ENCODE measurements at places on chromosomes 3 and 15.

- DNase-seq = no peak
Observed at GRCh38 chr3:84692261-84692660, 266.5 kb upstream of the CADM2 start.

- DNase-seq = no peak
Observed at GRCh38 chr3:141972399-141972798, 96.0 kb downstream of the ATP1B3 start.

DNA sequence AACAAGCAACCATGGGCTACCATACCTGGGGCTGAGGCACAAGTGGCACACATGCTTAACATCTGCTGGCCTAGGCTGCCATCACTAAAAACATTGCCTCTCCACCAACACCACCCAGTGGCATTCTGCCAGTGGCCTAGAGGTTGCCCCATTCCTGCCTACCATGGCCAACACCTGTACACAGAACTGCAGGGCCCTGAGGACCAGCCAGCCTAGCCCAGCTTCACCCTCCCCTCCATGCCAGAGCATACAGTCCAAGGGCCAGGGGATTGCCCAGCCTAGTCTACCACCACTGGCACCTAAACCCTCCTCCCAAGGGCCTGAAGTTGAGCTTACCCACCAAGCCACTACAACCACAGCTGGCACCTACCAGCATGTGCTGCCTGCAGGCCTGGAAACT, 35.3 kb downstream of the NEK10 start:
- no peak for DNase-seq

- no peak for DNase-seq
Observed at GRCh38 chr3:66394753-66395249, 106.0 kb downstream of the LRIG1 start.

DNA sequence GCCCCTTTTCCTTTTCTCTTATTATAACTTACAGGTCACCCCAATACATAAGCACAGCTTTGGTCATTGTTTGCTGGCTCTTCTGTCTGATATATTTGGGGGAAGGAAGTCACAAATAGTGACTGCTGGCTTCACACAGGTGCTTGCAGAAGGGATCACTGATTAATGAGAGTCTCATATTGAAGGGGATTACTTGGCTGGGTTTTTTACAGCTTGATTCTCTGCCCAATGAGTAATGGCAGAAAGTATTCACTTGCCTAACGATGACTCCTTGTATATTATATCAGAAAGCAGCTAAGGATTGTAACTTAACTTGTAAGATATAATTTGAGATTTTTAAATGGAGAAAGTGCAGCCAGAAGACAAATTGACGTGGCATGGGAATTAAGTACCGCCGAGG, 119.3 kb upstream of the PFN2 start:
- DNase-seq = no peak

GRCh38 chr3:47440131-47440530, 35.6 kb downstream of the SCAP start:
- no peak for DNase-seq

GRCh38 chr15:41078125-41078524, 38.0 kb downstream of the INO80 start:
- no peak for DNase-seq

- no peak for DNase-seq
Observed at GRCh38 chr3:61613666-61614065, 52.3 kb downstream of the PTPRG start.

- DNase-seq = no peak
Observed at GRCh38 chr15:86444527-86444926, 364.9 kb downstream of the AGBL1 start.

DNA sequence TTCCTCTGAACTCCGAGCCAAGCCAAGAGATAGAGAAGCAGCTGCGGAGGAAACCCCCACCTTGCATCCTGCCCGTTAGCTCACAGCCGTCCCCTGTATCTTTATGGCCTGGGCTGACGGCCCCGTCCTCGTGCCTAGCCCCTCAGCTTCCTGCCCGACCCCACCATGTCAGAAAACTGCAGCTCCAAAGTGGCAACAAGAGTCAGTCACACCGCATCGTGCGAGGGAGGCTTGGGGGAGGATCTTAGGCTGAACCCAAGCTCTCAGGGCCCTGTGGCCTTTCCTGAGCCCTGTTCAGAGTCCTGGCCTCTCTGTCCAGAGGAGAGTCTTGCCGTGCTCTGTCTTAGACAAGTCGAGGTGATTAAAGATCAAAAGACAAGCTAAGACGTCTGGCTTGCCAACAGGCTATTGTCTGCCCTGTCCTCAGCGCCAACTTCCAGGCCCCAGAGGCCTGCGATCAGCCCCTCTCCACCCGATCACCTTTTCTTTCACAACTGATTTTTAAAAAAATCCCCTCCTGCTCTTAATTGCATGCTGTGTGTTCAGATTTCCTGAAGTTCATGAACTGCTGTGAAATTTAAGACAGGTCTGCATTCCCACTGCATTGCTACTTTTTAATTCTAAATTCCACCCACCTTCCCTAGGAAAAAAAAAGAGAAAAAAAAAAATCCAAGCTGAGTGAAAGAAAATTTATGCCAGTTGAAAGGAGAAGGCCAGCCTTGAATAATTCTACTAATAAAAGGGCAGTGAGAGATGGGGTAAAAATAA, 89.7 kb upstream of the WNT5A start:
- no peak for DNase-seq

- DNase-seq = no peak
Observed at GRCh38 chr3:32453346-32453745, 49.3 kb downstream of the CMTM6 start.

GRCh38 chr3:36596419-36596818, 167.9 kb downstream of the DCLK3 start:
- no peak for DNase-seq

DNA sequence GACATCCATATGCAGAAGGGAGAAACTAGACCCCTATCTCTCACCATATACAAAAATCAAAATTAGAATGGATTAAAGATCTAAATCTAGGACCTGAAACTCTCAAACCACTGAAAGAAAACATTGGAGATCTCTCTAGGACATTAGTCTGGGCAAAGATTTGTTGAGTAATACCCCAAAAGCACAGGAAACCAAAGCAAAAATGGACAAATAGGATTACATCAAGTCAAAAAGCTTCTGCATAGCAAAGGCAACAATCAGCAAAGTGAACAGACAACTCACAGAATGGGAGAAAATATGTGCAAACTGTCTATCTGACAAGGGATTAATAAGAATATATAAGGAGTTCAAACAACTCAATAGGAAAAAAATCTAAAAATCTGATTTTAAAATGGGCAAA, 54.8 kb downstream of the MYO9A start:
- DNase-seq = no peak

DNA sequence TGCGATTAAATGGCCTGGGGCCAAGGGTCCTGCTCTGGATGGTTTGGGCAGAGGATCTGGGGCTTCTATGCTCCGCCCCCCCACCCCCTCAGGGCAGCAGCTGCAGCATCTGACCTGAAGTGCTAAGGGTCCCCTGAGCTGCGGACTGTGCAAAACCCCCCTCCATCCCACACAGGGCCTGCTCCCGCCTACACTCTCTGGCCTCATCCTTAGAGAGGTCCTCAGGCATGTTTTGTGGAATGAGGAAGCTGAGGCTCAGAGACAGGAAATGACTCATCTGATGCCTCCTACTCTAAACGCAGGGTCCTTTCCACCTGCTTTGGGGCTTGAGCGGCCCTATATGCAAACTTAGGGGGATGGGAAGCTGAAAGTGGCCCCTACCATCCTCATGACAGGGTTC, 59.5 kb upstream of the CTSH start:
- DNase-seq = no peak
